ENCODE measurements at places on chromosomes 7 and 10.

- no peak for DNase-seq
Measured at GRCh38 chr7:120052884-120053382, 220.0 kb upstream of the KCND2 start.

- no peak for DNase-seq
Measured at GRCh38 chr10:71933651-71934050, 30.5 kb upstream of the CHST3 start.

DNA sequence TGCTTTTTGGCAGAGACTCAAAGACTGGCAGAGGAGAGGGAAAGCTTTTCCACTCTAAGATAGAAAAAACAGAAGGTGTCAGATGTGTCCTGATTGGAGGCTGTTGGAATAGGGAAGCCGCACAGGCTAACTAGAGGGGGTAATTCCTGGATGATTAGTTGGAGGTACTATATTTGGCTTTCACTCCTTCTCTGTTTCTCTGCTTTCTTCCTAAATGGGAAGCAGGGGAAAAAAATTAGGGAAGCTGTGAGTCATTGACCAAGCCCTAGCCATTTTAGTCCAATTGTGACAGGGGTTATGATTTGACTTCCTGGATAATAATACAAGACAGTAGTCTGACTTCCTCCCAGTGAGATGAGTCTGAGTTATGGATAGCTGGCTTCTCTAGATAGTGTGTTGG, 475.2 kb upstream of the CELF2 start:
- no peak for DNase-seq

DNA sequence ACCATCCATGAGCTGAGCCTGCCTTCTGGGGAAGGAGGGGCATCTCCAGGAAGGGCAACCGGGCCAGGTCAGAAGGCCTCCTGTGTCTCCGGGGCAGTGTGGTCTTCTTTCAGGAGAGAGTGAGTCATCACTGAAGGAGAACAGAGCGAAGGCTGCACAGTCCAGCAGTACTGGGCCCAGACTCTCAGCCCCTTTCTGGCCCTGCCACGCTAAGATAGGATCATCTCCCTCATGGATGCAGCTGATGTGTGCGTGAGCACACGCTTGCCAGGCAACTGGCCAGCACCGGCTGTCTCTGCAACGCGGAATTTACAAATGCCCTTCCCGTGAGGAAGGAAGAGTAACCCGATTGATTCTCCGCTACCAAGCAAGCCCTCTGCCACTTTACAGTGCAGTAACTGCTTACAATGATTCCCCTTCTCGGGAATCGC, 328.2 kb downstream of the TNS3 start:
- DNase-seq = no peak

- no peak for DNase-seq
Measured at GRCh38 chr10:30742471-30742870, 112.9 kb upstream of the LYZL2 start.

DNA sequence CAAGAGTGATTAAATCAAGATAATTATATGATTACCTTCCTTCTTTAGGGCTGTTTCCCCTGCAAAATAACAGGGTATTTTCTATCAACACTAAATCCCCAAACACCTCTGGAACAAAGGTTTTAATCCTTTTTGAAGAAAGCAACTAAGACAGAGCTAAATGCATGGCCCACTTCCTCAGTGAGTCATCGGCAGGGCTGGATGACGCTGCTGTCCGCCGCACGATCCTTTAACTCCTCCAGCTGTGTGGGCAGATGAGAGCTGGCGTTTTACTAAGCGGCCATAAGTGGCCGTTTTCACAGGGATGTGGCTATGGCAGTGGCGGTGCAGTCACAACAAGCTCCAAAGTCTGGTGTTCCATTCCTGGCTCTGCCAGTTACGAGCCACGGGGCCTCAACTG, 76.0 kb upstream of the C1QL3 start:
- no peak for DNase-seq

DNA sequence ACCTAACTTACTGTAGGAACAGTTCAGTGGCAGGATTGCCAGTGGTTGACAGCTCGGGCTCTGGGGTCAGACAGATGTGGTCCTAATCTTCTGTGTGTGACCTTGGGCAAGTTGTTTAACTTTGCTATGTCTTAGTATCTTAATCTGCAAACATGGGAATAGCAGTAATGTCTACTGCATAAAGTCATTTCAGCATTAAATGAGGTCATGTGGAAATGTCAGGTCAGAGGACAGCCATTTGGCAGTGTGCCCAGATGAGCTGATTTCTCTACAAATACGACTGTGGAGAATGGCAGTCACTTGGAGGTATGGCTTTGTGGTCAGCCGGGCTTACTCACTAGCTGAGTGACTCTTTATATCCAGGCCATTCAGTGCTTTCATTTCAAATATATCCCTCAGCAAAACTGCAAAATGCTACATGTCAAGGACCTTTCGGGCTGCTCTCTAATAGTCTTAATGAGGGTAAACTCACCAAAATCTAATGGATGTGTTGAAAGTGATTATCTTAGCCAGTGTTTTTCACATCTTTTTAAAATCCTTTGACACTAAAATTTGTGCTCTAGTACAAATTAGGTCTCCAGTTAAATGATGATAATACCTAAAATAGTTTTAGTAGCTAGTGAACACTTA, 171.4 kb downstream of the ST7 start:
- no peak for DNase-seq

DNA sequence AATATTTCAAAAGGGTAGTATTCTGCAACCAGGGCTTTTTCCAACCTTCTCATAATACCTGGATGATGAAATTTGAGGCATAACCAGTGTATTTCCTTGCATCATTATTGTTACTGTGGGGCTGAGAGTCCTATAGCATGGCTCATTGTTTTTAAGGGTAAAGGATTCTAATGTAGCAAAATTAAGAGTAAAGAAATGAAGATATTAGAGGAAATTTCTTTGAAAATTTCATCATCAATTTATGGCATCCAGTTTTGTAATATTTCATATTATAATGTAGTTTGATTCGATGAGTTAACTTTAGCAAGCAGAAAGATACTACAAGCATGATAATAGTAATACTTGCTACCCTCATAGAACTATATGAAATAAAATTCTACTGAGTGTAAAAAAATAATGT, 387.3 kb upstream of the LRGUK start:
- DNase-seq = no peak

DNA sequence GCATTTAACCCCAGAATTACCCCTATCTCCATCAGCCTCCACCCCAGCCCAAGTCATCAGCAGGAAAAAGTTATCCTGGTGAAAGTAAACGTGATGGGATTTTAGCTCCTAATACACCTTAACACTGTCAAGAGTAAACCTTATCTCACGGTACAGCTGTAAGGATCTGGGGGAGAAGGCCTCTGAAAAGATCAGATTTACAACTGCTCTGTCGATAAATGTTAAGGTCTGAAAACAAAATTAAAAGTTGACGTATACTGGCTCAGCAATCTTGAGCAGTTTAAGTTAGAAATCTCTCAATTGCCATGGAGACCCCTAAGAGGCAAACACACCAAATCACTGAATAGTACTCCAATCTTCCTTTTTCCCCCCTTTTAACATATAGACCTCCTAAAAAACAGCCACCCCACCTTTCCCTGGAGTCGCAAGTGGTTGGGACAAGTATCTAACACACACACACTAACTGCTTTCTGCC, 6.1 kb downstream of the SKAP2 start:
- DNase-seq = no peak

DNA sequence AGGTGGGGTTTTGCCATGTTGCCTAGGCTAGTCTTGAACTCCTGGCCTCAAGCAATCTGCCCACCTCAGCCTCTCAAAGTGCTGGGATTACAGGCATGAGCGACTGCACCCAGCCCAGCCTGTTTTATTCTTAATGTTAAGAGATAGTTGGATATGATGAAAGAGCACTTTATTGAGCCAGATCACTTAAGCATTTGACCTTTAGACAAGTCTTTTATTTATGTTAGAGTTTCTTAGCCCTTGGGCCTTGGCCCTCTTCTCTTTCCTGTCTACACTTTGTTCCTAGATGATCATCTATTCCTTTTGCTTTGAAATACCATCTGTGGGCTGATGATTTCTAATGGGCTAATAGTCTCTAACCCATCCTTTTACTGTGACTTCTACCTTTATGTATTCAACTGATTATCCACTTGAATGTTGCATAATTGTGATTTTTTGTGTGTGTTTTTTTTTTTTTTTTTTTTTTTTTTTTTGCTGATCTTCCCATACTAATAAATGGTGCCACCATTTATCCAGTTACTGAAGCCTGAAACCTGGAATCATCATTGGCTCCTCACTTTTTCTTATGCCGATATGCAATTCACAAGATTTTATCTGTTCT, 34.8 kb downstream of the BTRC start:
- no peak for DNase-seq

GRCh38 chr7:134795231-134795630, 15.8 kb downstream of the CALD1 start:
- DNase-seq = no peak

DNA sequence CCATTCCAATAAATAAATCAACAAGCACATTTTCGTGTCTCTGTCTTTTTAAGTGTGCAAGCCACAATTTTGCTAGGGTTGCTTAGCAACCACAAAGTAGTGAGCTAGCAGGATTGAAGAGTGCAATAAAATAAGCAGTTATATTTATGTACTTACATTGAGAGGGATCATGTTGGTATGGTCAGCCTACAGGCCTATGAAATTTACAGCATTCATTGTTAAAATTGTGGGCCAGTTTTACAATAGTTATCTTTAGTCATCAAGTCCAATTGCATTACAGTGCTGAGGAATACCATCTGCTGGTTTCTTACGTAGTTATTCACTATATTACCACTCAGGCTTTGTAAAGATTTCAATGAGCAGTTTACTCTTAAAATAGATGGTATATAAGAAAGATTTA, 192.5 kb upstream of the POT1 start:
- no peak for DNase-seq

- DNase-seq = no peak
Measured at GRCh38 chr7:18831943-18832342, 285.5 kb downstream of the TWIST1 start.

- DNase-seq = no peak
Measured at GRCh38 chr10:118965645-118966044, 63.9 kb upstream of the NANOS1 start.

GRCh38 chr10:1243486-1244234, 187.5 kb downstream of the WDR37 start:
- DNase-seq = no peak

GRCh38 chr10:84334811-84335210, 6.4 kb downstream of the CCSER2 start:
- DNase-seq = no peak

GRCh38 chr7:30869794-30870611, 41.6 kb upstream of the AQP1 start:
- DNase-seq = no peak

- DNase-seq = no peak
Measured at GRCh38 chr10:118832241-118832651, 77.5 kb upstream of the CACUL1 start.

Data from putamen (tissue), 1 donor.